IMR-90 (cell line): ENCODE measurements at places on chromosomes 1 and 21. TPM values are rescaled to one million over a fixed set of nuclear protein-coding genes. Genes with fewer than 3 reads are reported as not detected.
A peak's percentile ranks its signal among the peaks of the same experiment; 100 is the strongest.

HPCAL4 gene
- not detected in 2 replicates for total RNA-seq

CNR2 gene
- total RNA-seq: not detected in 2 replicates

DNA sequence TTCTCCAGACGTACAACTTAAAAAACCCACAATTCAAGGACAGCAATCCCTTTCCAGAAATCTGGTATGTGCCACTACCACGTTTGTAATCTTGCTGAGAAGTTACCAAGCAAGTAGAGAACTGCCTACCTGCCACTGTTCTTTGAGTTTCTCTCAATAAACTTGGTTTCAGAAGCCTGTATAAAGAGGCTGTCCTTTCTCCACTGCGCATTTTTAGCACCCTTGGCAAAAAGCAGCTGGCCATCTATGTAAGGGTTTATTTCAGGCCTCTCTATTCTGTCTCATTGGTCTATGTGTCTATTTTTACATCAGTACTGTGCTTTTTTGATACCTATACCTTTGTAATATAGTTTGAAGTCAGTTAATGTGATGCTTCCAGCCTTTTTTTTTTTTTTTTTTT is 665.1 kb upstream of the BRINP3 start:
- DNase-seq: no peak
- no peak overlapping the region for H3K27ac ChIP-seq
- H3K4me3 ChIP-seq: no peak overlapping the region
- H3K36me3 ChIP-seq: no peaks in the 10 kb centered on the region
- no peaks in the 10 kb centered on the region for H3K27me3 ChIP-seq
- H3K4me1 ChIP-seq: no peaks in the 10 kb centered on the region

DNA sequence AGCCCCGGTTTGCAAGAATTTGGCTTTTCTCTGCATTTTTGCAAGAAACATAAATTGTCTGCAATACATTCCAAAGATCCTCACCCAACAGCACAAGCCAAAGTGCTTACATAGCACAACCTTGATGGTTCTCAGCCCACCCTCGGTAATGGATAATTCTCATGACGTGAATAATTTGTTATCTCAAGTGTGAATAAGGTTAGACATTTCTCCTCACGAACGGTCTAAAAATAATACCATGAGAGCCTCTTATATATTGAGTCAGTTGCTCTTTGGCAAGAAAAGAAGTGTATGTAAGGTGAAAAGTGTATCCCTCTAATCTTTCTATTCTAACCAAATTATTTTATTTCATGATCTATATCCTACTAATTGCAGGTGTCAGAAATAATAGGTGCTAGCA is 33.3 kb downstream of the KRTAP19-8 start:
- no peak overlapping the region for H3K4me3 ChIP-seq
- no peaks in the 10 kb centered on the region for H3K36me3 ChIP-seq
- H3K4me1 ChIP-seq: no peaks in the 10 kb centered on the region
- H3K27ac ChIP-seq: no peak overlapping the region
- DNase-seq: no peak

GRCh38 chr1:76727520-76727919 is 139.8 kb upstream of the ST6GALNAC5 start:
- no peaks in the 10 kb centered on the region for H3K4me1 ChIP-seq
- no peak for DNase-seq
- no peak overlapping the region for H3K4me3 ChIP-seq

- H3K27ac ChIP-seq: no peak overlapping the region
- DNase-seq: no peak
- H3K27me3 ChIP-seq: no peaks in the 10 kb centered on the region
- no peak overlapping the region for H3K4me3 ChIP-seq
These were observed 23.4 kb upstream of the KIF1B start for GRCh38 chr1:10187026-10187334.

NUCKS1 gene
- total RNA-seq: 103 and 179 TPM in 2 replicates

DNA sequence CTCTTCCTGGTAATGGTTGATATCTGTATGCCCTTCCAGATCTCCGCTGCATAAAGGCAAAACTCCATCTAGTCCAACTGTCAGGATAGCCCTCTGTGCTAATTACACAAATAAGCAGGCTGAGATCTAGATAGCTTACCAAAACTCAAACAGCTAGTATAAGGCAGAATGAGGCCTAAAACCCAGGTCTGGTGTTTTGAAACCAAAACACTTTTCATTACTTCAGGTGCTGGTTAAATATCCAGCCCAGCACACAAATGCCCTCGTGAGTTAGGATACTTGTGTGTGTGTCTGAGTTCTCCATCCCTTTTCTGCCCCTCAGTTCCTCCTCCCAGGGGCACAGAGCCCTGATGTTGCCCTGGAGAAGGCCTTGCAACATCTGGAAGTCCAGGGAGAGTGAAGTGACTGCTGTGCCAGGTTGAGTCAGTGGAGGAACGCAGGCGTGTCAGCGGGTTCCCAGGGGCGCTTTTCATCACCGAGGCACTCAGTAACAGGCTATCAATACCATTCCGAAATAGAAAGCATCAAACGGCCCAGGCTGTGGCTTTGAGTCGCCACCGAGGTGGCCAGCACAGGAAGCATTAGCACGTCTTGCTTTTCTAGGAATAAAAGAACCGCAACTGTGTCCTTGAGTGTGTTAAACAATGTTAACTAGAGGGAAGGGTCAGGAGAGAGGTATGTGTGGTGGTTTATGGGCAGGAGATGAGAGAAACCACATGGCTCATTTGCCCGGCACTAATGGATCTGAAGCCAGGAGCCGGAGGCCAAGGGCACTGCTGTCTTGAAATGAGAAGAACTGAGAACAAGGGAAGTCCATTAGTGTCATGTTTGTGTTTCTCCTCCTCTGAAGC is 90.7 kb upstream of the WLS start:
- H3K36me3 ChIP-seq: no peaks in the 10 kb centered on the region
- H3K4me1 ChIP-seq: peaks cover 20% of the 10 kb centered on the region
- peak; percentile 47 for DNase-seq
- no peaks in the 10 kb centered on the region for H3K27me3 ChIP-seq
- peak overlapping the region; percentile 4; the same call in 1 of the 2 replicates for H3K27ac ChIP-seq

DNA sequence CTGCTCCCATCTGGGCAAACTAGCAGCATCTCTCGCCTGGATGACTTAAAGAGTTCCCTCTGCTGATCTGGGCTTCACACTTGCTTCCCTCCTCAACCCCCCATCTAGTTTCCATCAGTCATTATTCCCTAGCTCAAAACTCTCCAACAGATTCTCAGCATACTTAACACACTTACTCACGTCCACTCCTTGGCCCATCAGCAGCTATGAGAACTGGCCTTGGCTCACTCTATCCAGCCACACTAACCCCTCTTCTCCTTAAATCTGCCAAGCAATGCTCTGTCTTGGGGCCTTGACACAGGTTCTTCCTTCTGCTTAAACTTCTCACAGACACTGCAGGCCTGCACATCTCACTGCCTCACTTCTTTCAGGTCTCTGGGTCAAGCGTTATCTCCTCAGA is 41.6 kb downstream of the GNG12 start:
- peaks cover 35% of the 10 kb centered on the region for H3K4me1 ChIP-seq
- H3K27ac ChIP-seq: peak overlapping the region; percentile 93
- peak; percentile 93 for DNase-seq
- H3K27me3 ChIP-seq: no peaks in the 10 kb centered on the region

TNFRSF1B gene
- total RNA-seq: 4.3 and 5.0 TPM in 2 replicates

MAP10 gene
- 1.1 TPM in 2 replicates for total RNA-seq

C1orf210 gene
- total RNA-seq: not detected in 2 replicates

SGIP1 gene
- total RNA-seq: 27.1 and 43.6 TPM in 2 replicates

FAM163A gene
- not detected in 2 replicates for total RNA-seq

DNA sequence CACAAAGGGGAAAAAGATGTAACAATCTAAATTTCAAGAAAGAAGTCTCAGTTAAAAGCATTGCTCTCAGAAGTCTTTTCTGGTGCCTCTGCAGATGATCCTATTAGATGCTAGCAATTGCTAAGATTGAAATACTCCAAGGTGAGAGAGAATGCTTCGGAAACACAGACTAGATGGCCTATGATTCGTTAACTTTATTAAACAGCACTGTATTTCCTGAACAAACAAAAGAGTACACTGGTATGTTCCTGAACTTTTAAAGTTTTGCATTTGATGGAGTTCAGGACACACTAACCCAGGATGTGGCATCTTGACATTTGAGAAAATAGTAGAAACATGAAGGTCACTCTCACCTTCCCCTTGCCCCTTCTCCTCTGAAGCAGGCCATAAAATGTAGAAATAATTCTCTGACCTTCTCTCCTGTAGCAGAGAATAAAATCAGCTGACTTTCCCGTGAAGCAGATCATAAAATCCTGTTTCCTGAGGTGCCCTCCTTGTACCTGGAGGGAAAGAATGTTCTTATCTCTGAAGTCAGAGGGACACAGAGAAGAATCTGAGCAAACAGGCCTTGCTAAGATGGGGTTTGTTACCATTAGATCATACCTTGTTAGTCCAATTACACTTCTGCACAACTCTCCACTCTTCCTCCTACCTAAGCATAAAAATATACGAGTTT is 142.9 kb upstream of the USP25 start:
- no peak overlapping the region for H3K4me3 ChIP-seq
- H3K27me3 ChIP-seq: peaks cover 2% of the 10 kb centered on the region; the same call in 1 of the 2 replicates
- no peaks in the 10 kb centered on the region for H3K36me3 ChIP-seq
- H3K27ac ChIP-seq: no peak overlapping the region

DNA sequence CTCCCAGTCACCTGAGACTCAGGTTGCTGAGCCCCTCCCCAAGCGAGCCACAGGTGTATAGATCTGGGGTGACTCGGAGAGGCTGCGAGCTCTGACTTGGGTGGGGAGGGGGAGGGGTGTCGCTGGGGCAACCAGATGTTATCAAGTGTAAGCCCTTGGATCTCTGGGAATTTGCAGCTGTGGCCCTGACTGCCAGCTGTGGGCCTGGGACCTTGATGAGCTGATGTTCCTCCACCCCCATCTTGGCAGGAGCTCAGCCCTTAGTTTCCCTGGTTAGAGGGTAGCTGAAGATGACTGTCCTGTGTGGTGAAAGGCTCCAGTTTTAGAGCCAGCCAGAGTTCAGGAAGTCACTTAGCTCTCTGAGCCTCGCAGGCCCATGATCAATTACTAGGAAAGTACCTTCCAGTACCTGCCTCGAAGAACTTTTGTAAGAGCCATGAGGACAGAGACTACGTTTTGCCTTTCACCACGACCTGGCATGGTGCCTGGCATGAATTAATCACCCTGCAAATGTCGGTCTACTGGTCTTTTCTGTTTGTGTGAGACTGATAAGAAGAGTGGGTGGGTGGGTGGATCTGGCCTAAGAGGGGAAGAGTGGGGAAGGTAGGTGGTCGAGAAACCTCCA is 55.8 kb downstream of the YARS1 start:
- no peaks in the 10 kb centered on the region for H3K27me3 ChIP-seq
- H3K27ac ChIP-seq: no peak overlapping the region
- H3K4me1 ChIP-seq: peaks cover 20% of the 10 kb centered on the region
- DNase-seq: peak; percentile 81
- no peak overlapping the region for H3K4me3 ChIP-seq
- no peaks in the 10 kb centered on the region for H3K36me3 ChIP-seq

DUSP10 gene
- total RNA-seq: 59.1 and 71.4 TPM in 2 replicates

TGFB2 gene
- 3.8 and 5.3 TPM in 2 replicates for total RNA-seq

GRCh38 chr1:111234866-111235265 is 7.4 kb downstream of the CHI3L2 start:
- H3K36me3 ChIP-seq: no peaks in the 10 kb centered on the region
- peak; percentile 70 for DNase-seq
- peaks cover 2% of the 10 kb centered on the region; the same call in 1 of the 2 replicates for H3K4me1 ChIP-seq

DNA sequence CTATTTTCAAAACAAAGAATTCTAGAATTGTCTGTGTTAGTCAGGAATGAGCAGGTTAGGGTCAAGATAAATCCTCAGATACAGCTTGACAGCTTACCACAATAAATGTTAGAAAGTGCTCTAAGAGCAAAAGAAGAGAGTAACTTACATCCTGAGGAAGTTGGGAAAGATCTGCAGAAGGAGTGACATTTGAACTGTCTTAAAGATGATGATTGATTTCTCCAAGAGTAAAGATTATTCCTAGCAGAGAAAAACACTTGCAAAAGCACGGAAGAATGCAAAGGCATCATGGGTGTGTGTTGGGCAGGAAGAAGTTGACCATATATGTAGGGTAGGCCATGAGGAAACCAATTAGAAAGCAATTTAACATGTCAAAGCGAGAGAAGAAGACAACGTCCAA is 175.4 kb downstream of the LRRC7 start:
- no peak overlapping the region for H3K4me3 ChIP-seq
- H3K27ac ChIP-seq: no peak overlapping the region
- no peaks in the 10 kb centered on the region for H3K36me3 ChIP-seq
- H3K4me1 ChIP-seq: no peaks in the 10 kb centered on the region

TSACC gene
- not detected in 2 replicates for total RNA-seq

- no peak overlapping the region for H3K4me3 ChIP-seq
- no peaks in the 10 kb centered on the region for H3K4me1 ChIP-seq
- H3K27ac ChIP-seq: no peak overlapping the region
- H3K27me3 ChIP-seq: peaks cover 46% of the 10 kb centered on the region
- no peak for DNase-seq
These were observed 4.3 kb downstream of the BRINP2 start for GRCh38 chr1:177174921-177175634.

FCRL6 gene
- total RNA-seq: not detected in 2 replicates

DNA sequence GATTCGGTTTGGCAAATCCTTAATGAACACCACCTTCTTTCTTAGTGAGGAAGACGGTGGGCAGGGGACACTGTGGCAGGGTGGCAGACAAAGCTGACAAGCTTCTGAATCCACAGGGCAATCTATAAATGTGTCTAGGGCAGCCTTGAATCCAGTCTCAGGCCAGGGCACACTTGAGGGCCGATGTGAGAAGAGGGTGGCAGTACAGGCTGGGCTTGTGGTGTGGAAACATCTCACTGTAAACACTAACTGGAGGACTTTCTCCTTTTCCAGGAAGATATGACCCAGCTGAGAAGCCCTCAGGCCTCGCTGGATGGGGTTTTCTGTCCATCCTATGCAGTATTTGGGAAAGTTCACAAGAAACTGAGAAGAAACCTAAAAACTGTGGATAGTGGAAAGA is 46.5 kb downstream of the PKP1 start:
- no peak overlapping the region for H3K4me3 ChIP-seq
- DNase-seq: peak; percentile 20
- H3K27ac ChIP-seq: peak overlapping the region; percentile 31; the same call in 1 of the 2 replicates
- H3K4me1 ChIP-seq: peaks cover 4% of the 10 kb centered on the region
- peaks cover 57% of the 10 kb centered on the region for H3K27me3 ChIP-seq

CFH gene
- 6.3 and 12.8 TPM in 2 replicates for total RNA-seq

DNA sequence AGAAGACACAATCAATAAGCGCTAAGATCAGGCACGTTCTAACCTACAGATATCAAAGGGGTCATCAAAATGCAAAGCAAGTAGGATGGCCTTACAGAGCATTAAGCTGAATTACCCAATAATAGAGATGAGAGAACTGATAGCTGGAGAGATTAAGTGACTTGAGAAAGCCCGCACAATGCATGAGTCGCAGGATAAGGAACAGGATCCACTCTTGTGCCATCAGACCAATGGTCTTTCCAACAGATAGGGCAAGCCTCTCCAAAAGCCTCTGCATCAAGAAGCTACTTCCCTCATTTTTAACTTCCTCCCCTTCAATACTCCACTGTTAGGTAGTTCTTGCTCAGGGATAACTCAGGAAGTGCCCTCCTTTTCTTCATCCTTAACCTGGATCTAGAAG is 2.6 kb downstream of the CHML start:
- peak overlapping the region; percentile 7; the same call in 1 of the 2 replicates for H3K27ac ChIP-seq
- DNase-seq: peak; percentile 40
- H3K4me3 ChIP-seq: peak overlapping the region; percentile 27; the same call in 1 of the 2 replicates

TFF2 gene
- not detected in 2 replicates for total RNA-seq

GRCh38 chr1:154730986-154731489 is 123.1 kb upstream of the ADAR start:
- H3K36me3 ChIP-seq: no peaks in the 10 kb centered on the region
- peaks cover 17% of the 10 kb centered on the region for H3K27me3 ChIP-seq
- DNase-seq: peak; percentile 57
- peaks cover 10% of the 10 kb centered on the region for H3K4me1 ChIP-seq
- no peak overlapping the region for H3K27ac ChIP-seq
